ENCODE measurements at places on chromosomes 2 and 18.
A peak's percentile ranks its signal among the peaks of the same experiment; 100 is the strongest.

DNA sequence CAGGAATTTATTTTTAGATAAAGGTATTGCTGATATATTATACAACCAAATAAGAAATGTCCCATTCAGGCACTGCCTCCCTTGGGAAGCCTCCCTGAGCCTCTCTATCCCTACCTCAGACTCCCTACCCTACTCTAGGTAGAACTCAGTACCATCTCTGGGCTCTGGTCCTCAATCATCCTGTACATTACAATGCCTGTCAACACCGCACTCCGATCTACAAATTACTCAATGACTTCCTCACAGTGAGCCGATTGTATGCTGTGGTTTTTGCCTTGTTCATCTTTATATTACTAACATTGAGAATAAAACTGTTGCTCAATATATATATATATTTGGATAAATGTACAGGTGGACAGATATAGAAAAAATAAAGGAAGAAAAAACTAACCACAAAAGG is 207.5 kb downstream of the STK39 start:
- DNase-seq: no peak

GRCh38 chr2:60268032-60268431 is 285.4 kb downstream of the BCL11A start:
- DNase-seq: no peak

DNA sequence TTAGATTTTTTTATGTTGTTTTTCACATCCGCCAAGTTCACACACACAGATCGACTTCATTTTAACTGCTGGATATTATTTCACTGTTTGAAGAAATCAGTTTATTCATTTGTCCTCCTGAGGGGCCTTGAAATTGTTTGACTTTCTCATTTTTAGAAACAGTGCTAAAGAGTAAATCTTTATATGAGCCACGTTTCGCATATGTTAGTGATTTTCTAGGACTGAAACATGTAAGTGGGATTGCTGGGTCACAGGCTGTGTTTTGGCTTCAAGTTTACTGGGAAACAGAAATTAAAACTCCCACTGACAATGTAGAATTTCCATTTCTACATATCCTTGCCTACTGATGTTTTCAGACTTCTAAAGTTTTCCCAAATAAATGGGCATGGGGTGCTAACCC is 363.8 kb downstream of the NCKAP5 start:
- no peak for DNase-seq

GRCh38 chr2:190927301-190927700 is 46.7 kb downstream of the GLS start:
- DNase-seq: no peak

- DNase-seq: no peak
Observed at GRCh38 chr2:228768818-228769217, 502.3 kb downstream of the PID1 start.

DNA sequence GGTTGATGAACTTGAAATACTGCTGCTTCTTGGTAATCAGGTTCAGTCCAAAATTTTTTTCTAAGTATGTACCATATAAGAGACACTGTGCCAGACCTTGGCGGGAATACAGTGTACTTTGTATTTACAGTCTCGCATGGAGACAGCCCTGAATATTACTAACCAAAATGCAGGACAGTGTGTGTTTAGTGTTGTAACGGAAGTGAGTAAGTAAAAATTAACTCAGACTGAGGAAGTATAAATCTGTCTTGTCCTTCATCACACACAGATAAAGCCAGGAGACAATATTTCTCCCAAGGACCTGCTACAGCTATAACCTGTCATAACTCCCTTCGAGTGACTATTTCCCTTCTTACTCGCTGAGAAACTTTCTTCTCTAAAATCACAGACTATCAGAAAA is 76.9 kb downstream of the ACTR3 start:
- DNase-seq: no peak

GRCh38 chr2:150211164-150211631 is 276.3 kb downstream of the RND3 start:
- no peak for DNase-seq

DNA sequence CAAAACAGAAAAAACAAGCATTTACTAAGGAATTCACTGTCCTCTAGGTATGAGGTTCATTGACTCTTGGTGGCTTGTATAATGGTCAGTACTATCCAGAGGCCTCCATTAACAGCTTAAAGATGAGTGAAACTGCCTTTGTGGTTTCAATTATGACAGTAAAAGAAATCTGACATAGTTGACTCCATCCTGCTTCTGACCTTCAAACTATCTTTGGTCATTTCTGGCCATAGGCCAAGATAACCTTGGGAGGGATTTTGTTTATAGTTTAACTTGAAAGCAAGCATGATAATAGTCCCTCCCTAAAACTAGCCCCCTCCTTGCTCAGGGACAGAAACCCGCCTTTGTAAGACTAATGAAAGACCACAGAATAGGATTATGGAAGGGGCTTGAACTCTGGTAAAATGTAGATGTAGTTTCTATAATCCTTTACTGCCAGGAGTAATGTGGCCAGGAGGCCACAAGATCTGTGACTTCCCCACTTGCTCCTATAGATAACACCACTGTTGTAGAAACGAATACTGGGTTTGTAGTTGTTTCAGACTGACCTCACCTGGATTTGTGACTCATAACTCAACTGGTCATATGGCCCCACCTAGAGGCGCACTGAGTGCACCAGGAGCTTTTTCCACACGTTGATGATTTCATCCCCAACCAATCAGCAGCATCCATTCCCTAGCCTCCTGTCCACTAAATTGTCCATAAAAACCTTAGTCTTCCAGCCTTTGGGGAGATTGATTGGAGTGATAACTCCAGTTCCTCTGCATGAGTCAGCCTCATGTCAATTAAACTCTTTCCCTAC is 8.6 kb upstream of the PLEKHM3 start:
- peak; percentile 37 for DNase-seq

- no peak for DNase-seq
Observed at GRCh38 chr2:10478916-10479315, 30.8 kb upstream of the ODC1 start.

DNA sequence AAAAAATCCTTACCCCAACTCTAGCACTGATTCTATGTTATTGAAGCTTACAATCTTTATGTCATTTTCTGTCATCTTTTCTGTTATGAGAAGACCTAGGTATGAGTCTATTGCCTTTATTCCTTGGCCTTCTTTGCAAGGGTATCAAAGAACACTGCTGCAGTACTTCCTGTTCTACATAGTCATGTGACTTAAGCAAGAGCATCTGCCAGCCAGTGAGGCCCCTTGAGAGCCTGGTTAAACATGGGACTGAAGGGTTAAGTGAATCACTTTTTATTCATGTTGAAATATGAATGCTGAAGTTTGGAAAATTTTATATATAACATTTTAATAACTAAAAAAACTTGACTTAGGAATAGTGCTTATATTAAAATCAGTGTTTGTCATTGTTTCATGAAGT is 844 bp upstream of the CPS1 start:
- no peak for DNase-seq

All from COR-L47 (cell line).